ENCODE measurements at places on chromosomes 1 and 21.

DNA sequence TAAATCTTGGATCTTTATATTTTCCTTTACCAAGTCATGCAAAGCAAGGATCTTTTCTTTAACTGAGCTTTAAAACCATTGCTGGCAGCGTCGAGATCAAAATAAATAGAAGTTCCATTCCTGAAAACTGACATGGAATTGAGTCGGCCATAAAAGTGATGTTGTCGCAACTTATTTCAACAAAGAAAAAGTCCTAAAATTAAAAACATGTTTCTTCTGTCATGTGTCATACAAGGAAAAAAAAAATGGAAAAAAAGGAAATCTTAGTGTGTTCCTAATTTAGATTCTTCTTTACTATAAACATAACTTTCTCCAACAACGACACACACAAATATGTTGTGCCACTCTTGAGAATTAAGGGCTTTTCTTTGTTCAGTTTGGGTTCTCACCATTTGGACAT, 34.9 kb downstream of the GREM2 start:
- no peak for DNase-seq

GRCh38 chr1:66401244-66401643, 132.7 kb upstream of the SGIP1 start:
- DNase-seq = no peak

- DNase-seq = no peak
Observed at GRCh38 chr1:47771751-47772150, 225.4 kb downstream of the TRABD2B start.

- DNase-seq = no peak
Observed at GRCh38 chr1:206834217-206834616, 31.2 kb upstream of the IL20 start.

DNA sequence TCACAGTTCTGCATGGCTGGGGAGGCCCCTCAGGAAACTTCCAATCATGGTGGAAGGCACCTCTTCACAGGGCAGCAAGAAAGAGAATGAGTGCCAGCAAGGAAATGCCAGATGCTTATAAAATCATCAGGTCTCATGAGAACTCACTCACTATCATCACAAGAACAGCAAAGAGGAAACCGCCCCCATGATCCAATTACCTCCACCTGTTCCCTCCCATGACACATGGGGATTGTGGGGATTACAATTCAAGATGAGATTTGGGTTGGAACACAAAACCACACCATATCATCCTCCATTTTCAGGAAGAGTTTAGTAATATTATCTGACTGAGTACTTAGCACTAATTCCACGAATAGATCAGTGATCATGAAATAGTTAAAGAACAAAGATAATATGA, 244.2 kb downstream of the LMO4 start:
- no peak for DNase-seq

GRCh38 chr1:25430967-25431881, 527 bp downstream of the MACO1 start:
- DNase-seq = peak; percentile 20

- DNase-seq = no peak
Observed at GRCh38 chr1:186283374-186283773, 91.7 kb downstream of the TPR start.

- no peak for DNase-seq
Observed at GRCh38 chr1:46804926-46805325, 6.1 kb downstream of the CYP4B1 start.

GRCh38 chr1:62391369-62391971, 45.4 kb upstream of the USP1 start:
- DNase-seq = no peak

GRCh38 chr1:185408700-185409270, 91.7 kb upstream of the IVNS1ABP start:
- DNase-seq = no peak

GRCh38 chr21:34836103-34836932, 167.5 kb downstream of the CLIC6 start:
- DNase-seq = peak; percentile 16

- DNase-seq = peak; percentile 53
Observed at GRCh38 chr1:165369255-165369848, 12.8 kb upstream of the LMX1A start.

- no peak for DNase-seq
Observed at GRCh38 chr1:101587741-101588140, 350.9 kb downstream of the S1PR1 start.

GRCh38 chr1:225816643-225817538, 7.0 kb downstream of the EPHX1 start:
- DNase-seq = no peak

- no peak for DNase-seq
Observed at GRCh38 chr1:230207598-230207997, 140.6 kb downstream of the GALNT2 start.

DNA sequence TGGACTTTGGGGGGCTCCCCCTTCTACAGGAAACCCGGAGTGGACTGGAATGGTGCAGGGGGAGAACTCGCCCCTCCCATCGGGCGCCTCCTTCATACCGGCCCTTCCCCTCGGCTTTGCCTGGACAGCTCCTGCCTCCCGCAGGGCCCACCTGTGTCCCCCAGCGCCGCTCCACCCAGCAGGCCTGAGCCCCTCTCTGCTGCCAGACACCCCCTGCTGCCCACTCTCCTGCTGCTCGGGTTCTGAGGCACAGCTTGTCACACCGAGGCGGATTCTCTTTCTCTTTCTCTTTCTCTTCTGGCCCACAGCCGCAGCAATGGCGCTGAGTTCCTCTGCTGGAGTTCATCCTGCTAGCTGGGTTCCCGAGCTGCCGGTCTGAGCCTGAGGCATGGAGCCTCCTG, at the start of gene TNFRSF14:
TNFRSF14 (plus strand) TSS at position 95 of the 401 bp plus-strand sequence; CDS start at position 389, 294 bp downstream.
- DNase-seq = peak; percentile 18

DNA sequence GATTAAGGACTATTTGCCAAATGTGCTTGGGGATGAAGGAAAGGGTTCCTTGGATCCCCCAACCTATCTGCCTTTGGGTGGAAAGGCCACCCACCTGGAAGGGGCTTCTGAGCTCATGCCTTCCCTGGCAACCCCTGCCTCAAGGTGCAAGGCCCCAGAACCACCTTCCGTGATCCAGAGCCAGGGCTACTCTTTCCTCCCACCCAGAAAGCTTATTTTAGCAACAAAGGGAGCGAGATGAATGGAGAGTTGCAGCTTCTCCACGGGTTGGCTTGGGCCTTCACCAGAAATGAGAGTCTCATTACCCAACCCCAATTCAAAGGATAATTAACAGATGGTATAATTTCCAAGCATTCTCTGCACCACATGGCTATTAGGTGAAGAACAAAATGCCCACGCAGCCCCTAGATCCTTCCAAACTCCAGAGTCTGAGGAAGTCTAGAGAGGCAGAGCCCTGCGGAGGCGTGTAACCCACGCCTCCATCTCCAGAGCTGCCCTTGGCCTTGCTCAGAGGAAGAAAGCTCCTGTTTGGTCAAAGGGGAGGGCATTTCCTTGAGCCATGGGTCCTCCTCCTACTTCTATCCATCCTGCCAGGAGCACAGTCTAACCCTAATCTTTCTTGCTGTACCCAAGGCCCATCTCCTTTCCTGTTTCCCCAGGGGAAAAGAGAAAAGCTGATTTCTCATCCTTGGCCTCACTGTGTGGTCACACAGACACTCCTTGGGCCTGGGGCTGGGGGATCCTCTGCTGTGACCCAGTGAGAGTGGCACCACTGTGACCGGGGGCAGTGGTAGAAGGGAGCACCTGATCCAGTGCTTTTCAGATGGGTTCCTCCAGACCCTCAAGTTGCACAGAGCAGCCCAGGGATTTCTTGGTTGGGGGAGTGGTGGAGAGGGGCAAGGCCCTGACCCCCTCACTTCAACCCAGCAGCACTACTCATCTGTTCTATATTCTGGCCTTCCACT, 1.7 kb upstream of the CELSR2 start:
- DNase-seq = no peak

- peak; percentile 90 for DNase-seq
Observed at GRCh38 chr1:205258719-205259118, 31.0 kb downstream of the TMCC2 start.

GRCh38 chr1:53087332-53088285, 25.6 kb downstream of the PODN start:
- no peak for DNase-seq

- no peak for DNase-seq
Observed at GRCh38 chr1:242147096-242147976, 148.4 kb upstream of the MAP1LC3C start.

- no peak for DNase-seq
Observed at GRCh38 chr1:186813420-186813819, 15.3 kb upstream of the PLA2G4A start.

GRCh38 chr1:158800526-158800925, 19.5 kb upstream of the OR6N2 start:
- DNase-seq = no peak

DNA sequence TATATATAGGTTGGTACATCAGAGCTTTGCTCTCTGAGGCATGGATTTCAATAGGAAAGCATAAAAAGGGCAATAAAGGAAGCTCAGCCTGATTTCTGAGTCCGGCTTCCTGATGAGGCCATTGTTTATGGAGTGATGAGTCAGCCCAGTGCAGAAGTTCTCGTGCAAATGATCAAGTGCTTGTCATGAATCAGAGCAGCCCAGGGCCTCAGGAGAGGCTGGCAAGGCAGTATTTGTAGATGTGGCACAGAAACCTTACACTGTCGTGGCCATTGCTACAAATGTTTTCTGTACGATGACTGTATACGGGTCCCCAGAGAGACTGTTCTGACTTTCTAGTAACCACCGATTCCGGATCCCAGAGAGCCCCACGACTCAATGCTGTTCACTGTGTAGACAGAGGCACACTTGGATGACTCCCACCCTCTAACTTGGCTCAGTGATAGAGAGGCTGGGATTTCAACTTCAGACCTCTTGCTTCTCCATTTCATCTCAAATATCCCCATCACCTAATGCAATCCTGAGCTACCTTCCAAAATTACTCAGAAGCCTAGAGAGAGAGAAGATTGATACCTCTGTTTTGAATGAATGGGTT, 26.8 kb downstream of the UMODL1 start:
- DNase-seq = no peak

DNA sequence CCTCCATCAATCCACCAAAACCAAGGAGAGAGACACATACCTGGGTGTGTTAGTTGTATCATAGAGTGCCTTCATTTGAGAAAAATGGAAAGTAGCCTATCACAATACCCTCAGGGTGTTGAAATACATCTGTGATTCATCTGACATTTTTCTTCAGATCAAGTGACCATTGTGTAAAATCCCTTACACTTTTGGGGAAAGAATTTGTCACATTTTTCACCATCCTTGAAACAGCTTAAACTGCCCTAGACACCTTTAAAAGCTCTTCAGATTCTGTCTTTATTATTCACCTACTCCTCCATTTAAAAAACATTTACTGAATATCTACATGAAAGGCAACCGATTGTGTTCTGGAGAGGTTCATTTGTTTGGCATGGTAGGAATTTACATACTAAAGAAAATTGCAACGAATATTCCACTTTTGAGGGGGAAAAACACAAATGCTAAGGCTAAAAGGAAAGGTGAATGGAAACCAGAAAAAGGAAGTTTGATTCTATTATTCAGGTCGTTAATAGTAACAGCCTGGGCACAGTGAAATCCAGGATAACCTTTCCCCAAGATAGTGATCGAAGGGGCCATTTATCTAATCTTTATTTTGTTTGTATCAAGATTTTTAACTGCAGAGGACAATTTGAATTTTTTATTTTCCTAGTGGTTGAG, 70.4 kb upstream of the SAMSN1 start:
- DNase-seq = no peak

Data from globus pallidus (tissue), 1 donor.